ENCODE measurements at places on chromosomes 11 and 22.

- DNase-seq: no peak
Observed at GRCh38 chr11:59611570-59612565, 3.7 kb downstream of the OSBP start.

DNA sequence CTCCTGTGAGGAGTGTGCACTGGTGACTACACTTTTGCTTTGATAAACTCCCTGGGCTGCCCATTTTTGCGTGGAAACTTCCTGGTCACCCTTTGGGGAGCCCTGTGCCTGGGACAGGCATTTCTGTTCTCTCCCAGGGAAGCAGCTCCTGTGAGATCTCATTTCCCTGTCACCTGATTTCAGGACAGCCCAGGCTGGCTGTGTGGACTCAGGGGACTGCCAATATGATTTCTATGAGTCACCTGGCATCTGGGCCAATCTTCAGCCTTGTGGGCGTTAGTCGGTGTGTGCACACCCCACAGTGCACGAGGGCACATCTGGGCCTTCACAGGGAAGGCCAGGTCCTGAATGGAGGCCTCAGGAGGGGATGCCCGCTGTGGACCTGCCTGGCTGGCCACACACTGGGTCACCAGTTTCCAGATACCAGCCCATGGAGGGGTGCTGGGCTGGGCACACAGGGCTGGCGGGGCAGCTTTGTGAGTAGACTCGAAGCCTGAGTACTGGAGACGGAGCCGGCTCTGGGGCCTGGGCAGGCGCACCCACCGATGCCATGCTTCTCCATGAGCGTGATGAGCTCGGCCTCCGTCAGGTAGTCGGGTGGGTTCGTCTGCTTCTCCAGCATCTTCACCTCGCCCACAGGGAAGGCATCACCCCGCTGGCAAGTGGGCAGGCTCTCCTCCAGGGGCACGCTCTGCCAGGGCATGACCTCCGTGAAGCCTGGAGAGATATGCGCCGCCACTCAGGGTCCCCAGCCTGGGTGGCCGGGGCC, 9.4 kb upstream of the PPM1F start:
- no peak for DNase-seq

- no peak for DNase-seq
Observed at GRCh38 chr11:82195283-82195682, 538.4 kb downstream of the FAM181B start.

DNA sequence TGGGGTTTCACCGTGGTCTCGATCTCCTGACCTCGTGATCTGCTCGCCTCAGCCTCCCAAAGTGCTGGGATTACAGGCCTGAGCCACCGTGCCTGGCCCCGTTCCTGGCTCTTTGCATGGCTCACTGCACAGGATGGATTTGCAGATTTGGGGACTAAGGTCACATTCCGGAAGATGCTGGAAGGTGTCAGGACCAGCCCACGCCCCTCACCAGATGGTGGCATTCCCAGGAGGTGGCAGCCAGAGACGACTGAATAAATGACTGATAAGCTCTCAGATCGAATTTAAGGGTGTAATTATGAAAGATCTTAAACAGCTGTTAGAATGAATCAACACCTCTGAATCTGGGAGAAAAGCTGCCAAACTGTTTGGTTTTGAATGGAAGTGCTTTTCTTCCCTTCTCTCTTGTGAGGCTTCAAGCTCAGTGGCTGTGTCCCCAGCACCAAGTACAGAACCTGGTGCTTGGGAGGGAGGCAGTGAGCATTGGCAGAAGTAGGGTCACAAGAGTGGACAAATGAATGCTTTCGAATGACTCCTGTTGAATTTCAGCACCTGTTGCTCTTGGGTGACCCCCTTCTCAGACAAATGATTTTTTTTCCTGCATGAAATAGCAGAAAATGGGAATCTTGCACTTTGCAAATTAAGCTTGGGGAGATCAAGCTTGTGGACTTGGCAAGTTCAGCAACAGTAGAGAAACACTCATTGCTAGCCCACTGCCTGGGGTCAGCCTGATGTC, 69.6 kb downstream of the KIAA1671 start:
- no peak for DNase-seq

- DNase-seq: no peak
Observed at GRCh38 chr22:44459041-44459440, 39.0 kb downstream of the RTL6 start.

DNA sequence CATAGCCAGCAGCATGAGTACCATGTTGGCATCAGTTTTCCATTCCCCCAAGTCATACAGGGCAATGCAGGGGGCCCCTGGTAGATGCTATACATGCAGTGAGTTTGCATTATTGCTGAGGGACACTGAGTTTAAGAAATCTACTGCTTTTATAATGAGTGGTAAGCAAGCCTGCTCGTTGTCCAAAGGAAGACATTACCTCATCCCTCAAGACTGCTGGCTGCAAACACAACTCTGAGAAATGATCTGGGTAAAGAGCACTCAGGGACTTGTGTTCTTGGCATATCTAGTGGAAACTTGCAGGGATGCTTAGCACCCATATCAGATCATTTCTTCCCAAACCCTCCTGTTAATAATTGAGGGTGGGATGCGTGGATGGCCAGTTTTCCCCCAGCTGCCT, 77.9 kb downstream of the CWC15 start:
- no peak for DNase-seq

GRCh38 chr11:86926975-86927374, 28.2 kb downstream of the FZD4 start:
- no peak for DNase-seq
